NCI-H345 (cell line): ENCODE measurements at places on chromosomes 2 and 18.

DNA sequence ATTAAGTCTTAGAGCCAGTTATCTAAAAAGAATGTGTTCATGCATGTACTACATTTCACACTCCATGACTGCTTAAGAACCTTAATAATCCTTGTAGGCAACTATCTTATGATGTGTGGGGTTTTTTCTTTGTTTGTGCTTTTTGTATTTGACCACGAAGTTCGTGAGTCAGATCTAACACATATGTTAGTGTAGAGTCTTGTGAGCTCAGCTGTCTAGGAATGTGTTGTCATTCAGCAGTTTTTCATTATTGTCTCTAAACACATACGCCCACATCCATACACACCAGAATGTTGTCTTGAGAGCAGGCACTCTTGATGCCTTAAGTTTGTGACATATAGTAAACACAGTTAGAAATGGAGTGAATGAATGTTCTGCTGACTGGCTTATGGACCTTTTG, 38.4 kb downstream of the CAB39 start:
- DNase-seq: no peak

DNA sequence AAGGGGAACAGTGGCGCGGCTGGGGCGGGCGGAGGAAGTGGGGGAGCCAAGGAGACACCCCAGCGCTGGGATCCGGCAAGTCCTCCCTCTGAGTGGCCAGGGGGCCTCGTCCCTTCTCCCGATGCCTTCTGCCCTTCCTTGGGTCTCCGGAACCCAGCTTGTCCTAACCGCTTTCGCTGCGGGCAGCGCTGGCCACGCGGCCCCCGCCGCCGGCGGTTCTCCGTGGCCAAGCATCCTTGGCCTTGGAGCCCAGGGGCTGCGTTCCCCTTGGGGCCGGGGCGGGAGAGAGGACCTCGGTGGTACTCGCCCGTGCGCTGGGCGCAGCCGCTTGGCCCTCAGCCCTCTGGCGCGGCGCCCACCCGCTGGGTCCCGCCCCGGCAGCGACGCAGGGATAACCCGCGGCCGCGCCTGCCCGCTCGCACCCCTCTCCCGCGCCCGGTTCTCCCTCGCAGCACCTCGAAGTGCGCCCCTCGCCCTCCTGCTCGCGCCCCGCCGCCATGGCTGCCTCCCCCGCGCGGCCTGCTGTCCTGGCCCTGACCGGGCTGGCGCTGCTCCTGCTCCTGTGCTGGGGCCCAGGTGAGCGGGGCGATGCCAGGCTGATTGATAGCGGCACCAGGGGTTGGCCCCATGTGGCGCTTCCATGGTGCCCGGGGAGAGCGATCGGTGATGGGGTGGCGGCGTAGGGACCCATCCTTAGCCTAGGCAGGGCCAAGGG, 128.7 kb downstream of the UXS1 start:
- DNase-seq: no peak

DNA sequence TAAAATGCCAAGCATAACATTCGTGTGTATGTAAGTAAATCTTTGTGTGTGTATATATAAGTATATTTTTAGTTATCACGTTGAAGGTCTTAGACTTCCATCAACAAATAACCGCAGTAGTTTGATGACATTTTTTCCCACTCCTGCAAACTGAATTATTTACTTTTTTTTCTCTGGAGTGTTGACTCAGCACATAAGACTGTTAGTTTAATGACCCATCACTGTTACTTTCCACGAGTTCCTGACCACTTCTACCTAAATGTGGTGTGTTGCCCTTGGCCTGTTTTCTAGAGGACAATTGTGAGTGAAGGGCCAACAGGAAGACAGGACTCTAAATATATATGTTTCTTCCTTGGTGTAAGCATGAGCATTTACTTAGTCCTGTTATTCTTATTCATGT, 71.3 kb upstream of the TXNDC2 start:
- DNase-seq: no peak

GRCh38 chr2:190320696-190321095, 1.1 kb upstream of the HIBCH start:
- no peak for DNase-seq

DNA sequence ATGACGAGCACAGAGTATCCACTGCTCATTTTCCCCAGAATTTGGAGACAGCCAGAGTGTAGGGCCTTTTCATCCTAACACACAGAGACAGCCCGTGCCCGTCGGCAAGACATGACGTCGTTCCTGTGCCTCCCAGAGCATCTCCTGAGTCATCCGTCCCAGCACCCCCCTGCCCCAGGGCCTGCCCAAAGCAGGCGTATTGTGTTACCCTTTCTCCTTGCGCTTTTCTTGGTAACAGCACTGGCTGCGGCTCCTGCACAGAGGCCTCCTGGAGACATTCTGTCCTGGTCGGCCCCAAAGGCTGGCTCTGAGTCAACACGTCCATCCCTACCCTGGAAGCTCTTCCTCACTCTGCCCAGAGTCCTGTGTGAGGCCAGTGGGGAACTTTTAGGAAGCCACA, 217.1 kb downstream of the KLHL29 start:
- DNase-seq: no peak

DNA sequence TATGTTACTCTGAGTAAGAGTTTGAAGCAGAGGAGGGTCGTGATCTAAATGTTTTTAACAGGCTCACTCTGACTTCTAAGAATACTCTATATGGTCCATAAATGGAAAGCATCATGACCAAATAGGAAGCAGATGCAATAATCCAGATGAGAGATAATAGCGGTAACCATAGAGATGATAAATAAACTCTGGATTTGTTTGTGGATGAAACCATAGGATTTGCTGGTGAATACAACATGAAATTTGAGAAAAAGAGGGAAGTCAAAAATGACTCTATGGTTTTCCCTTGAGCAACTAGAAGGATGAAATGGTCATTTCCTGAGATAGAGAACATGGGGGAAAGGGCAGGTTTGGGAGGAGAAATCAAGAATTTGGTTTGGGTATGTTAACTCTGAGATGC, 3.9 kb downstream of the HEATR5B start:
- DNase-seq: no peak

GRCh38 chr2:189628817-189629530, 32.3 kb upstream of the ASNSD1 start:
- DNase-seq: no peak

DNA sequence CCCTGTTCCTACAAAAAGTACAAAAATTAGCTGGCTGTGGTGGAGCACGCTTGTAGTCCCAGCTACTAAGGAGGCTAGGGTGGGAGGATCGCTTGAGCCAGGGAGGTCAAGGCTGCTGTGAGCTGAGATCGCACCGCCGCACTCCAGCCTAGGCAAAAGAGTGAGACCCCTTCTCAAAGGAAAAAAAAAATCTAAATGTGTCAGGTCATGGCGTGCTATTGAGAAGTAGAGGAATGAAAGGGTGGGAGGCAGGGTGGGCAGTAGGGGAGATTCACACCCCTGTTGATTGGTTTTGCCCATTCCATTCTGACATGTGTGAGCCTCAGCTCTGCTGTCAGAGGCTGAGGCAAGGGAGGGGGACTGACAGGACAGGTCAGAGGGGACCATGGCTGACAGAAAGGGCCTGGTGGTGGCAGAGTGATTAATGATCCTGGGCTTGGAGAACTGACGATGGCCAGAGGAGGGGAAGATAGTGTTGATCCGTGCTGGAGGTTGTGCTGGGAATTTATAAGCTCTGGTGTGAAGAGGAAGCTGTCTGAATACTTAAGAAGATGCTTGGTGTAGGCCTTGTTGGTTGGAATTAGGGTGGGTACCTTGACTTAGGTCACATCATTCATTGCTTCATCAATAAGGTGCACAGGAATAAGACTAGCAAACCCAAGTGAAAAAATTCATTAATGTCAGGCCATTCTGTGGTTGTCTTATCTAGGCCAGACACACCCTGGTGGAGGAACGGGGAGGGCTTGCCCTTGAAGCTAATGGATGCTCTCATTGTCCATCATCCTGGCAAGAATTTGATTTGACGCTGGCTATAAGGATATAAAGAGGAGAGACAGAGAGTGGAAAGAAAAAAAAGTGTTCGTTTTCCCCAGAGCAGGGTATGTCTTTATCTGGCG, 19.1 kb upstream of the SMARCAL1 start:
- no peak for DNase-seq

GRCh38 chr2:169361706-169362117, 622 bp downstream of the LRP2 start:
- peak; percentile 41 for DNase-seq

DNA sequence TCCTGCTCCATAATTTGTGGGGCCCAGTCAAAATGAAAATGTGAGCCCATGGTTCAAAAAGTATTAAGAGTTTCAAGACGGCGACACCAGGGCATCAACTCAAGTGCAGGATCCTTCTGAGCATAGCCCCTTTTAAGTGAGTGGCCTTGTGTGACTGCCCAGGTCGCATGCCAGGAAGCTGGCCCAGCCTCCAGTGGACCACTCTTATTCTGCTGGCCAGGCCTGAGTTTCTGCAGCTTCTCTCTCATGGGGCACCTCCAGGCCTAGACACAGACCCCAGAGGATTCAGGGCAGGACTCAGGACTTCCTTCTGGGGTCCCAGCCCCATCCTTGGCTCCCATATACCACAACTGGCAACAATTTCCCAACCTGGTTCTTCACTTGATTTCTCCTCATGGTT, 83.5 kb upstream of the HAAO start:
- no peak for DNase-seq

GRCh38 chr2:20391951-20392699, 41.5 kb upstream of the PUM2 start:
- no peak for DNase-seq

- peak; percentile 24 for DNase-seq
Measured at GRCh38 chr2:201233812-201234662, 26.3 kb upstream of the CASP8 start.

GRCh38 chr2:96987301-96987909, 1.0 kb upstream of the FAM178B start:
- no peak for DNase-seq

- DNase-seq: no peak
Measured at GRCh38 chr2:239322416-239323086, 78.3 kb downstream of the HDAC4 start.

GRCh38 chr18:48186861-48187260, 222.3 kb downstream of the ZBTB7C start:
- DNase-seq: no peak

- DNase-seq: peak; percentile 8
Measured at GRCh38 chr2:61993422-61994024, 88.0 kb downstream of the COMMD1 start.

- DNase-seq: no peak
Measured at GRCh38 chr2:180655842-180656454, 324.5 kb upstream of the UBE2E3 start.

GRCh38 chr2:176454893-176455815, 185.9 kb downstream of the MTX2 start:
- peak; percentile 84 for DNase-seq

DNA sequence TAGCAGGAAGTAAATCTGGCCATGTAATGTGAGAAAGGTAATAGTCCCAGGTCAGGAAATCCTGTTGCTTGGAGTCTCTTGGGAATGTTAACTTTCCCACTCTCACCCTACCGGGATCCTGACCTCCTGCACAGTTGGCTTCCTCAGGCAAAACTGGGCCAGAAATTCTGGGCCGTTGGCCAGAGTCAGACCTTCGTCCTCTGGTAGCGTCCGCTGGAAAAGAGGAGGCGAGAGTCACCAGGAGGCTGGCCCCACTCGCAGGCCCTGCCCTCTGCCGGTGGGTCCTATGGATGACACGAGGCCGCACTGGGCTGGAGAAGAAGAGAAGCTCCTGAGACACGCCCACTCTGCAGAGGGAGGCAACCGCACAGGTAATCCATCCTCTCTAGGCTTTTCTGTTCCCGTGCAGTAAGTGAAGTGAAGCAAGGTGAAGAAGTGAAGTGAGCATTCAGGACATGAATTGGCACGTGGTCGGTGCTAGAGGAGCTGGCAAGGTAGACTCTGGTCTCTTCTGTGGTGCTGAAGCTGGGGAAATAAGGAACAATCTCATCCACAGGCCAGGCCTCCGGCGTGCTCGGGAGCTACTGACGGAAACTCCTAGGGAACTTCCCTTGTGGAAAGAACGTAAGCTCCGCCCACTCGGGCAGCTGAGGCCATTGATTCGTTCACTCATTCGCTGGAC, 182.7 kb upstream of the GLI2 start:
- DNase-seq: no peak

DNA sequence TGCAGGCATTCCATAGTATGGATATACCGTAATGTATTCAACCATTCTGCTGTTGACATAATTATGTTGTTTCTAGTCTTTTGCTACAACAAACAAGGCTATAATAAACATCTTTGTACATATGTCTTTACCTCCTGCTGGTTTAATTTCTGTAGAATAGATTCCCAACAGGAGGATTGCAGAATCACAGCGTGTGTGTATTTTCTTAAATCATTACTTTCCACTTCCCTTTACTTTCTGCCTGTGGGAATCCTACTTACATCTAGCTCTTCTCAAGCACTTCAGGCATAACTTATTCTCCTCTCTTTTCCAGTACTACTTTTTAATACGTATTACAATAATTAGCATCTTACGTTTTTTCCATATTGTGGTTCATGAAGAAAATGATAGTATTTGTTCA, 13.0 kb upstream of the RIOK3 start:
- no peak for DNase-seq

DNA sequence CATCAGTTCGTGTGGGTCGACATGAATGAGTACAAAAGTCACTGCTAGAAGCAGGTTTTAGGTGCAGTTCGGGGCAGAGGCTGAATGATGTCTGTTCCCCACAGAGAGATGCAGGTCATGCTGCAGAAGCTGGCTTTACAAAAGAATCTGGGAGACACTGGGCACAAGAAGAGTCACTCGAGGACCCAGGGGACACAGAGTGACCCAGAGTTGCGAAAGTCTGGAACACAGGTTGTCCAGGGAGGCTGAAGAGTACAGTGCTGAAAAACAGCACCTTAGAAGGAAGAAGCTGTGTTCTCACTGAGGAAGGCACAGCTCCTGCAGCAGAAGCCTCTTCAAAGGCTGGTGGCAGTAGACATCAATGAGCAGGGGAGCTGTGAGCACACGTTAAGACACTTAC, 14.8 kb downstream of the CACNB4 start:
- no peak for DNase-seq

- DNase-seq: no peak
Measured at GRCh38 chr2:218125626-218126080, at the start of gene CXCR2. TSS of gene CXCR2 (plus strand) at chr2:218126028. CDS start at chr2:218134802, 8,774 bp downstream.

DNA sequence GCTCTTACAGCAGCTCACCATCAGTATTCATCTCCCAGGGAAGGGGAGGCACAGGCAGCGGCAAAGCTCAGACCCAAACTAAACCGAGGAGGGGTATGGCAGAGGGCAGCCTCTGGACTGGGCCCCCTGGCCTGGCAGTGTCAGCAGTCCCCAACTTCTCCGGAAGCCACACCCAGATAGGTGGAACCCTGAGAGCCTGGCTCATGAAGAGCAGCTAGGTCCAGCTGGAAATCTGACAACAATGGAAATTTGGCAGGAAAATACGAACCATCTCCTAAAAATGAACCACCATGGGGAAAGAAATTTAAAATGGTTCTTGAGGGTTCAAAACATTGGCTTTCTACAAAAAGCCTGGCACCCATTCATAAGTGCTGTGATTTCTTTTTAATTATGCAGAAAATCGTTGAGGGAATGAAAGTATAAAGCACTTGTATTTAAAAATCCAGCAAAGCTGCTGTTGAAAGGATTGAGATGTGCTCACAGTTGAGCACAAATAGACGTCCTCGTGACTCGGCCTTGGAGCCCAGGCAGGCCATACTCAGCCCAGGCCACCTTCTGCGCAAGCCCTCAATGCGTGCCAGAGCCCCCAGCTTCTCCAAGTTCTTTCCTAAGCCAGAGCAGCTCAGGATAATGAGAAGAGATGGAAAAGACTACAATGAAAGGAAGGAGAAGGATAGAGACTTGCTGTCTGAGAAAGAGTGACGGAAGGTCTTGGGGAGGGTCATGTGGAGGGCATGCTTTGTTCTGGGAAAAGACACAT, 93.0 kb downstream of the COL6A3 start:
- DNase-seq: no peak
